Pancreas (tissue), 10 donors: ENCODE measurements at places on chromosomes 5 and 9.
A peak's percentile ranks its signal among the peaks of the same experiment; 100 is the strongest.

DNA sequence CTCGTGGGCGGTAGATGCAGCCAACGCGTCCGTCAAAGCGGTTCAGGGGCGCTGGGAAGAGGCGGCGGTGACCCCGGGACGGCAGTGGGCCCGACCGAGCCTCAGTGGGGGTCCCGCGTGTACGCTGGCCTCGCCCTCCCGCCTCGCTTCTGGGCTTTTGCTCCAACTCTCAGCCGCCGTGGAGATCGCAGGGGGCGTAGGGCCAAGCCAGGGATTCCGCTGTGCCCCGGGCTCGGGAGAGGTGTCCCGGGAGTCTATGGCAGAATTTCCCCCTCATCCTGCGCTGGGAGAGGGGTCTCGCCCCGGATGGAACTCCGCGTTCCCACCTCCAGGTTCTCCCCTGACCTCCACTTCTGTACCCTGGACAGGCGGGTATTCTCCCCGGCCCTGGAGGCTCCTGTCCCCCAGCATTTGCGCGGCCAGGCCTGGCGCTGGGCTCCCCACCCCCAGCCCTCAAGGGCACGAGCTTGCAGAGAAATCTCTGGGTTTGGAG, 131.9 kb downstream of the MRPL36 start:
- DNase-seq, result no peak

DNA sequence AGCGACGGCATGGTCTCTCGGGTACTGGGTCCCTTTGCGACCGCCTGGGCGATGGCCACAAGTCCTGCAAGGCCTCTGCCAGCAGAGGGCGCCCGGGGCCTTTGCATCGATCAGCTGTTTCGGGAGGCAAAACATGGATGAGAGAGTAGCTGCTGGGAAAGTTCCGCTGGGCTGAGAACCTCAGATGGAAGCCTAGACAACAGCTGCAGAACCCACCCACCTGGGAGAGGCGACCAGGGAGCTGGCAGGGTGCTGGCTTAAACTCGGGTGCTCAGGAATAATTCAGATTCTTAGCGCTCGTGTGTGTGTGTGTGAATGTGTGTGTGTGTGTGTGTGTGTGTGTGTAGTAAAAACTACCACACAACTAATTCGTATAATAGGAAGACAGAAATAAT, 50.0 kb downstream of the TRIM32 start:
- DNase-seq, result peak; percentile 71

GRCh38 chr9:91905991-91906469, 44.0 kb downstream of the ROR2 start:
- DNase-seq, result no peak

DNA sequence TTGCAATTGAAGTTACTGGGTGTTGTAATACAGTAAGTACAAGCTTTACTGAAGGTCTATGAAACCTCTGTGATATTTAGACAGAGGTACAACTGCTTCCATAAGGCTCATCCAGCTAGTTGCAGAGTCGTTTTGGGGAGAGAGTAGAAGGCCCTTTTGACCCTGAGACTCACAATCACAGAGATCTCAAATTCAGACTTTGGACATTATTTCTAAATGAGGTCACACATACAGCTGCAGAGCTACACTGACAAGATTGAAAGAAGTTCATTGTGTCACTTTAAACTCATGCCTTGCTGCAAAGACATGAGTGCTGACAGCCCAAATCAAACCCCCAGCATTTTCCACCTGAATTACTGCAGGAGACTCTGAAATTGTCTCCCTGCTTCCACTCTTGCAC, 205.9 kb upstream of the TMEM161B start:
- no peak for DNase-seq

DNA sequence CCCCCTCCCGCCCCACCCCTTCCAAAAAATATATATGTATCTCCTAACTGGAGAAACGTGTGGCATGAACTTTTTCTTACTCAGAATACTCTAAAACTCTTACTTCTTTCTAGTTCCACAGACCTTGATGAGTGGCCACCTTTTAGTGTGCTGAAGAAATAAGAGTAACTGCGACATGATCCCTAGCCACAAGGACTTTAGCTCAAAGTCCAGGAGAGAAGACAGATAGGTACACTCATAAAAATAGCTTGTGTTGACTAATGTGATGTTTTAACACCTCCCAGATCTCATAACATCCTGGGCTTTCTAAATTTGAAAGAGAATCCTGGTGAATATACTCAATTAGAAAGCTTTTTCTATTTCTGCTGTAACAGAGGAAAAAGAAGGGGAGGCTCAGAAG, 1005.0 kb upstream of the DMAC1 start:
- DNase-seq, result no peak

DNA sequence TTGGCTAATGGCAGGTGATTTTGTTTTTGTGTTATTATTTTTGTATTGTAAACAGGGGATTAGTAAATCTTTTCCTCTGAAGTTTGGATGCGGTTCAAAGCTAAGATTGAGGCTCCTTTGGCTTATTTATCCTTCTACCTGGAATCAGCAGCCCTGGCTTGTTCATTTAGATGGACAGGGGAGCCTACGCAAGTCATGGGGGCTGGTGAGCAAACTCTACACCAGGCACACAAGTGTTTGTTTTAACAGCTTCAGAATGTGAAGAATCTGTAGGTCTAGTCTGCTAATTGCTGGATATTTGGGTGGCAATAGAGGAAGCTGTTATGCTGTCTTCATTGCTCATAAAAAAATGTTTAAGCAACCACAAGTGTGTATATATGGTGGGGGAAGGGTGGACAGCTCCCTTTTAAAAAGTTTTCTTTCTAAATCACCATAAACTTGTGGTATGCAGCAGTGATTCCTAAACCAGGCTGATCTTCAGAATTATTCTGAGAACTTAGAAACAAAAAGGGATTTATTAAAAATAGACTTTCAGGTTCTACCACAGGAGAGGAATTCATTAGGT, 20.7 kb downstream of the ZNF462 start:
- no peak for DNase-seq

DNA sequence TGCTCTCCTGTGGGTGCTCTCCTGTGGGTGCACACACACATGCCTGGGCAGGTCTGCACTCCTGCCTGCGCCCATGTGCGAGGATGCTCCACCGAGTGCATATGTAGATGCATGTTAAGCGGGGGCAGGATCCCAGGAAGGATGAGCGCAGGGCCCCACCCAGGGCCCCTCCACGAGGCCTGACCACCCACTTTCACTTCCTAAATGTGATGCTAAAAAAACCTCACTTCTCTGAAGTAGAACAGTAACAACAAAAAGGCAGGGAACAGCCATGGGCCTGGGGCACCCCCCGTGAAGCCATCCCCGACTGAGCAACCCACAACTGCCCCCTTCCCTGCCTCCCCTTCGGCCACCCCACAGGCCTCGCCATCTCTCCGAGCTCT, 48.2 kb upstream of the SARDH start:
- no peak for DNase-seq

DNA sequence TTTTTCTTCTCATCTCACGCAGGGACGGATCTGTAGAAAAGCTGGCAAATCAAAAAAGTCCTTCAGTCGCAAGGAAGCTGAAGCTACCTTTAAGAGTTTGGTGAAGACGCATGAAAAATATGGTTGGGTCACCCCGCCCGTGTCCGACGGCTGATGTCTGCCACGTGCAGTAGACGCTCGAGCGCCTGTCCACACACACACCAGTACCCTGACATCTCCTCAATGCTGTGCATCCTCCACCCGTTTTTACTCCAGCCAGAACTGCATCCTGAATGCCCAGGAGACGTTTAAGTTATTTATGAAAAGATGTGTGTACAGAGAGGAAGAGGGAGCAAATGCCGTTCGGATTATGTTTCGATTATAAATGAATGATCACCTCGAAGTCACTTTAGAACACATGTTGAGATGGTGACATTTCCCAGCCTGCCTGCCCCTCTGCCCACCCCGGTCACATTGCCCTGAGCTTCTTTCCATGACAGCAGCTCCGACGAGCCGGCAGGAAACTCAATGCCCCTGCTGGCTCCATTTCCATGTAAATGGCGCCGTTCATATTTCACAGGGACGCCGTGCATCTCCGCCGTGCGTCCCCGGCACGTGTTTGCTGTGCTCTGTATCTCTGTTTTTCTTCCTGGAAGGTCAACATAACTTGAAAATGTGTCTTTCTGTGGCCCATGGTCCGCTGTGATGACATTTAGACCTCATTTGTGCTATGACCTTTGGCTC, 42.7 kb downstream of the UBE2QL1 start:
- DNase-seq, result no peak

DNA sequence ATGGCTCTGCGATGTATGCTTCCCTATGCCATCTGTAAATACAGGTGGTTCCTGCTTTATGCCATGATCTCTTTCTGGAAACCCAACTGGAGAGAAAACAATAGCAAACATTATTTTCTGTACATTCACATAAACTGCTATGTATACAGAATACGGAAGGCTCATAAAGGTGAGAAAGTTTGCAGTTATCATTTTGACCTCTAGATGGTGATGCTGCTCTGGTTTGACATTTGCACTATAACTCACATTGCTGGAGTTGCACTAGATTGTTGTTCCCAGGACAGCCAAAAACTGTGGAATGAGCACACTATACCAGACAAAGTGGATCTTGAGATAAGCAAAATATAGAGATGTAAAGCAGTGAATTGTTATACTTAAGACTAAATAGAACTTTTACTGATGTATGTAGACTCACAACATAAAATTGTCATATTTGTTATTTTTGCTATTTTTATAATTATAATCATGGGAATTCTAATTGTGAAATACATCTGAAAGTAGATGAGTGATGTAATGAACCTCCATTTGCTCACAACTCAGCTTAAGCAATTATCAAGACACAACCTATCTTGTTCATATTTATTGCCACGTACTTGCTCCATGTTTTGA, 246.5 kb downstream of the PTPRD start:
- DNase-seq, result no peak

- no peak for DNase-seq
Measured at GRCh38 chr5:114325541-114325940, 36.3 kb upstream of the KCNN2 start.

- DNase-seq, result peak; percentile 24
Measured at GRCh38 chr5:179315356-179315890, 29.8 kb downstream of the ADAMTS2 start.

DNA sequence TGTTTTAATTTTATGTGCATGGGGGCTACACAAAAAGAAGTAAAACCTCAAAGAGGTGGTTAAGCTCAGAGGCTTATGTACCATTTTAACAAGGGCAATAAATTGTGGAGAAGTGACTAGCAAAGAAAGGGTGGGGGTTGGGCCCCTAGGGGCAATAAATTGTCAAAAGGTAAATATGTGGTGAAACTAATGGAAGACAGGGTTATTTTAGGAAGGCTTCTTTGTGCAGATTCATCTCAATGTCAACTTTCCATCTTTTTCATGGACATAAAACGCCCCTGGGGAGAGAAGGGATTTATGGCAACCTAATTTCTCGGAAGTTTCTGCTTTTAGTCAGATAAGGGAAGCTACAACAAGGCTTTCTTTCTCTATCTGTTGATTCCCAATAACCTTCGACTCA, 42.5 kb upstream of the GOLM1 start:
- no peak for DNase-seq

GRCh38 chr5:39857041-39857440, 432.3 kb upstream of the DAB2 start:
- DNase-seq, result no peak

DNA sequence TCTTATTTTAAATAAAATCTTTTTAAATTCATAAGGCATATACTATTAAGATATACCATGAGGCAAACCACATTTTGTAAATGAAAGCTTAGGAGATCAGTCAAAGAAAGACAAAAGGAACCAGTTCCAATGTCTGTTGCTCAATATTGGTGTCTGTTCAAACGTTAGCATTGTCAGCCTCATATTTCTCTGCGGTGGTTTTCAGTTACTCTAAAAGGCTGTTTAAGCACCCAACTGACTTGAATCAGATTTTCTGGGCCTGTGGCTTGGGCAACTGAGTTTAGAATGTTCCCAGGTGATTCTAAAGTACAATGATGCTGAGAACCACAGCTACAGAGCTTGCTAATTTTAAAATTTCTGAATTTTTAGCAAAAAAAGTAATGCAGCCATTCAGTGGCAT, 166.3 kb upstream of the KIF2A start:
- no peak for DNase-seq

DNA sequence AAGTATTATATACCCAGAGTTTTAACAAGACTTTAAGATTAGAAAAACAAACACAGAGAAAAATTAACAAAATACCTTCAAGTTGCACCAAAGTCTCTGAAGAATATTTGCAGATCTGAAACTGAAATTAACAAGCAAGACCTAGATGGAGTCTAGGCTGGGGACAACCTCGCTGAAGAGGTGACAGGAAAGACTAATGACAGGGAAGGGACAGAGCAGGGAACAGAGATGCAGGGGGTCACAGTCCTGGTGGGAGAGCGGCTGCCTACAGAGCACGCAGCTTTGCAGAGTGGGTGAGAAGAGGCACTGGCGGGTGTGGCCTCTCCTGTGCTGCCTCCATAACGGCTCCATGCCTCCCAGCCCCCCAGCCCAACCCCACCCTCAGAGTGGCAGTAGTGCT, 13.5 kb downstream of the RETREG1 start:
- no peak for DNase-seq

DNA sequence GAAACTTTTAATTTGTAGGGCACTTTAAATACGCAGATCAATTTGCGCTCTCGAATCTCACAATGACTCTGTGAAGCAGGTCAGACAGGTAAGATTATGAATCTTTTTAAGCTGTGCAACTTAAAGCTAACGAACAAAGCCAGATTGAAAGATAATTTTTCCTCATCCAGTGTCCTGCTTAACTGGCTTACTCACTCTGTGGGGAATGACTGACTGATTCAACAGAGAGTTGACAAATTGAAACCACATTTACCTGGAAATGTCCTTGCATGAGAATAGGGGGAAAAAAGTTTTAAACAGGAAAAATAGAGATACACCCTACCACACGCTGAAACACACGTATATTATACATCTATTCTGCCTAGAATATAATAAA, 187.9 kb downstream of the MAN2A1 start:
- DNase-seq, result no peak

- no peak for DNase-seq
Measured at GRCh38 chr9:105116052-105116868, 128.2 kb upstream of the SLC44A1 start.

DNA sequence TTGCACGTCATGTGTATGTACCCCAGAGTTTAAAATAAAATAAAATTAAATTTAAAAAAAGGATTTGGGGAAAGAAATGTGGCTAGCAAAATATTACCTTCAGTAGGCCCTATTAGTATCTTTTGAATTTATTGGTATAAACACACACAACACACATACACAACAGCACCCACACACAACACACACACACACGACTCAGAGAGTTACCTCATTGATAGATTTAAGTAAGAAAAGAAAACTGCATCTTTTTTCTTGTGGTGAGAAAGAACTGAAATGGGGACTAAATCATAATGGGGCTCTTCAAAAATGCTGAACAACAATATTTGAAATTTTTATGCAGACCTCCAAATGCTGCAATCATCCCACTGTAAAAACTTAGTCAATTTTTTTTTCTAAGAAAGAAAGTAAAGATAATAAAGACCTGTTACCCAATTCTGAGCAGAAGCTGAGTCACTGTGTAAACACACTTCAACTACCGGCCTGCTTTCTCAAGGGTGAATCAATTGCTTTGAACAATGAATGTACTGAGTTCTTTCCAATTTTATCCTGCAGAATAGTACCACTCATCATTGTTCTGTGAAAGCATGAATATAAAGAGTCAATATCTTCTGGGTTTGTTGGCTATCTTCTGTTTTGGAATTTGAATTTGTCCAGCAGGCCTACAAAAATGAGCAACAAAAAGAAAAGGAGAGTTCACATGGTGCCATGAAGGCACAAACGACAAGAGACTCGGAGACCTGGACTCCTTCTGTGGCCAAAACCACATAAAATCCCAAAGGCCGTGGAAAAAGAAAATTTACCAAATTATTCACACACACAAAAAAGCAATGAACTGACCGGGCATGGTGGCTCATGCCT, 57.9 kb upstream of the CCNG1 start:
- no peak for DNase-seq

GRCh38 chr5:81303563-81303962, 2.2 kb downstream of the ZCCHC9 start:
- no peak for DNase-seq

GRCh38 chr9:35741740-35742139, 7.3 kb downstream of the GBA2 start:
- DNase-seq, result no peak
